CMK (cell line): ENCODE measurements at places on chromosomes 6 and 20.

DNA sequence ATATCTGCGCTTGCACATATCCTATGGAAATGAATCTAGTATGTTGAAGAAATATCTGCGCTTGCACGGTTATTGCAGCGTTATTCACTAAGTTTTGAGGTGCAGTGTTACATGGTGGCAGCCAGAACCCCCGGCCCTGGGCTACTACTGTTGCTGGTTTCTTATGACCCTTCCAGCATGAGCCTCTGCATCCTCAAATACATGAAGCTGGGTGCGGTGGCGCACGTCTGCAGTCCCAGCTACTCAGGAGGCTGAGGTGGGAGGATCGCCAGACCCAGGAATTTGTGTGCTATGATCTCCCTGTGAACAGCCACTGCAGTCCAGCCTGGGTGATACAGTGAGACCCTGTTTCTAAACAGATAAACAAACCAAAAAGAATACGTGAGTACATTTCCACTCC, 9.3 kb upstream of the CEBPB start:
- DNase-seq = no peak

DNA sequence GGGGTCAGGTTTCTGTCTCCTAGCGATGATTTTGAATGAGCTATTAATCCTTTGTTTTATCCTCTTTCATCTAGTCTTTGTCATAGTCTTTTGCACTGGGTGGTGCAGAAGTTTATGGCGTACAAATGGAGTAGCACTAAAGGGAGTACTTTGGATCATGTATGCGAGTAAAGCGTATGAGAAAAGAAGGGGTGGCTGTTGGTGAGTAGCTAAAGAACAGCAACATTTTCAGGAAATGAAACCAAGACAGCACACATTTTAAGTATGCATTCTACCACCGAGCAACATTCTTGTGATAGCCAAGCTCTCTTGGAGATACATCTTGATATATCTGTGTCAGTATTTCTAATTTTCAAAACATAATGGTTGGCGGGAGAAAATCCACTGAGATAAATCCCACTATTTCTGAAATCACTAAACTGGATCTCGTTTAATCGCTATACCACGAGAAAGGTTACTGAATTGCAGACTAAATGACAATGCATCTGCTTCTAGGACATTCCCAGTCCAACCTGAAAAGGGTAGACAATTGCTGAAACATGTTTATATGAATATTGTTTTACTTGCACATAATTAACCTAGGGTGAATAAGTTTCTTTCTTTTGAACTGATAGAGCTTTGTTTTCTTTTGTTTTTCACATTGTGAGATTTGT, 196.1 kb downstream of the TRIM27 start:
- no peak for DNase-seq

GRCh38 chr6:45163952-45164766, 164.0 kb upstream of the RUNX2 start:
- no peak for DNase-seq

GRCh38 chr6:37007340-37008043, 2.0 kb downstream of the FGD2 start:
- DNase-seq = no peak

GRCh38 chr6:147158881-147159280, 45.3 kb upstream of the STXBP5 start:
- DNase-seq = no peak

DNA sequence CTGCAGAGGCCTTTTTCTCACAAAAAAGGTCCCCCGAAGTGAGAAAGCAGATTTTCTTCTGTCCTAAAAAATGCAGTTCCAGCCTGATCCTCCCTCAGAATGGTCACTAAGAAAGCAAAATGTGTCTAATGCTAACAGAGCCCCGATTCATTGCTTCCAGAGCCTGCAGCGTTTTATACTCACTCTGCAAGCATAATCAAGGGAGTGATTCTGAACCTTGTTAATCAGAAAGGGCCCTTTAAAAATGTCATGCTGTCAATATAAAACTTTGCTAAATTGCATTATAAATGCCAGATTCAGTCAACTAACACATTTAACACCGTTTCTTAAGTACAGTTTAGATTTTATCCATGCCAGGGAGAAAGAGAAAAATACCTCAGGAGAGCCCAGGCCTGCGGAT, 202.8 kb downstream of the CD83 start:
- DNase-seq = no peak

GRCh38 chr6:12359036-12359435, 68.9 kb downstream of the EDN1 start:
- DNase-seq = no peak

GRCh38 chr6:123430970-123431369, 205.8 kb downstream of the TRDN start:
- DNase-seq = no peak

DNA sequence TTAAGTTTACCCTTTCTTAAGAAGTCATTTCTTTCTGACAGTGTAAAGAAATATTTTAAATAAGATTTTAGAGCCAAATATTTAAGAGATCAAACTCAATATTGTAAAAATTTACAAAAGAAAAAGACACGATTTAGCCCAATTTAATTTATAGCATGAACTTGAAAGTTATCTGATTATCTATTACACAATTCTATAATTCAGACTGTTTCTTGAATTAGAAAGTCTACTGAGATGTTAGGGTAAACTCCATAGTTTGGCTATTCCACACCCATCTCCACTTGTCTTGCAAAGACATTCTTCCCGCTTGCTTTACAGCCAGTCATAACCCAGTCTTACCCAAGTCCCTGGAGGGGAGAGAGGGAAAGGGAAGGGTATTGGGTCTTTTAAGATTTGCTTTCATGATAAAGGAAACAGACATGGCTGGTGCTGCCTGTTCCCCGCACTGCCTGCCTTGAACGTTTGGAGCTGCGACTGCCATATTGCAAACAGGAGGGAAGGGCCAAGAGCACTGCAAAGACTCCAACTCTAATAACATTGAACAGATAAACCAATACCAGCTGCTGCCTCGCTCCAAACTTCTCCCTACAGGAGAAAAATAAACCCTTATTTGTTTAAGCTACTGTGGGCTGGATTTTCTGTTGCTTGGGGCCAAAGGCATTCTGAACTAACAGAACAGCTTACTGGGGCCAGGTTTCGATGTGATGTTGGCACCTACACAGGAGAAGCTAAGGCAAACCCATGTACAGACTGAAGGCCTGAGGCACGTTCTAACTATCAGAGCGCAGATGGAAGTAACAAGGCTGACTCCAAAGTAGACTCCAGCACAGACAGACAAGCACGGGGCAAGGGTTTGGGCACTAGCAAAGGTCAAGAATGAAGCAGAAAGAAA, 552.3 kb upstream of the JARID2 start:
- no peak for DNase-seq

- DNase-seq = no peak
These were observed 2.3 kb downstream of the THBS2 start for GRCh38 chr6:169251371-169251802.

GRCh38 chr20:57104651-57105204, 161.7 kb downstream of the BMP7 start:
- no peak for DNase-seq

DNA sequence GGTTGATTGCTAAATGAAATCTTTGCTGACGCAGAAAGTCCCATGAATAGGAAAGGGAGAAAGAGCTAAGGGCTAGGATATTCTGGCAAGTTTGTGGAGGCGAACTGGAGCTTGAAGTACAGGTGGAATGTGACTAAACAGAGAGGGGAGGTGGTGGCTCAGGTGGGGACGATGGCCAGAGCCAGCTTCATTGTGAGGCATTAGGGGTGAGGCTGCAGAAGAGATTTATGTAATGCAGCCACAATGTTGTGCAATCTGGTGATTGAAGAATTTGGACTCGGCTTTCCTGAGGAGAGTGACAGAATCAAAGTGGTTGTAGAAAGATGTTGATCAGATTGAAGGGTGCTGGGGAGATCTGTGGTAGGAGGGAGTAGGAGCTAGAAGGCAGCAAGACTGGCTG, 42.9 kb upstream of the SPACA1 start:
- no peak for DNase-seq

DNA sequence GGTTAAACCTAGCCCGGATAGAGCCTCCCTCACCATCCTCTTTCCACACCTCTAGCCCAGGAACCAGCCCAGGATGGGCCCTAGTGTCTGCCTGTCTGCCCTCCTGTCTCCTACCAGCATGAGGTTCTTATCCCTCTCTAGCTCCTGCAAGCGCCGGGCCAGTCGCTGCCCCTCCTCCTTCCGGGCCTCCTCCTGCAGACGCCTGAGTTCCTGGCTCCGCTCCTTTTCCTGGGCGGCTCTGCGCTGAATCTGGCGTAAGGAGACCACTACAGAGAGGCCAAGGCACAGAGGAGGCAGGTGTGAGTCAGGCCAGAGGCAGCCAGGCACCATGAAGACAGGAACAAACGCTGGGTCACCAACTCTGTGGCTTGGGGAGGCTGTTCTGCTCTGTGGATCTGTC, 4.3 kb upstream of the PSORS1C2 start:
- no peak for DNase-seq

- DNase-seq = no peak
These were observed 185.3 kb downstream of the OGFRL1 start for GRCh38 chr6:71473926-71474325.

GRCh38 chr6:53547166-53547810, 2.4 kb upstream of the GCLC start:
- no peak for DNase-seq

DNA sequence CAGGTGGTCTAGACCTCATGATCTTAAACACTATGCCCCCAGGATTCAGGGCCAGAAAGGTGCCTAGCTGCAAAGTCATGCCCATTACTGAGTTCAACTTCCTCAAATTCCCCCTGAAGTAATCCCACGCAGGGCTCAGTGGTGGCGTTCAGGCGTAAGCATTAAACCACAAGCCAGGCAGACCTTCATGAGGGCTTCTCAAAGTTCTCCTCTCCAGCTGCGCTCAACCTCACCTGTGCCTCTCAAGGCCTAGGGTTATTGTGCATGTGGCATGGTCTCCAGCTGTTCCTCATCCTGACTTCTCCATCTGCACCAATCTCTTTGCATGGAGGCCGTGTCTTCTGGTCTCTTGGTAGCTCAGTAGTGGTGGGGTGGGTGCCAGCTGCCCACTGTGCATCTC, 113.6 kb downstream of the TSHZ2 start:
- DNase-seq = no peak

- DNase-seq = peak; percentile 26
These were observed 7.7 kb downstream of the BRPF3 start for GRCh38 chr6:36204068-36204753.

- no peak for DNase-seq
These were observed 48.3 kb upstream of the RIPPLY2 start for GRCh38 chr6:83804886-83805285.

GRCh38 chr20:62472138-62472940, 3.5 kb downstream of the GATA5 start:
- no peak for DNase-seq
